Small intestine (tissue), 16 donors: ENCODE measurements at places on chromosomes 13 and 19. TPM values are rescaled to one million over a fixed set of nuclear protein-coding genes. Genes with fewer than 3 reads are reported as not detected.

- H3K4me3 ChIP-seq, result no peak overlapping the region
- no peaks in the 10 kb centered on the region for H3K27me3 ChIP-seq
- no peak overlapping the region for H3K27ac ChIP-seq
- DNase-seq, result no peak
- no peaks in the 10 kb centered on the region for H3K4me1 ChIP-seq
- no peaks in the 10 kb centered on the region for H3K36me3 ChIP-seq
These were observed 17.1 kb downstream of the SHISA7 start for GRCh38 chr19:55426042-55426441.

Gene CSNK1G2
- 31.3 TPM for polyA plus RNA-seq

Gene OVOL3
- polyA plus RNA-seq, result not detected

- H3K36me3 ChIP-seq, result no peaks in the 10 kb centered on the region
- no peaks in the 10 kb centered on the region for H3K4me1 ChIP-seq
- H3K4me3 ChIP-seq, result no peak overlapping the region
- H3K27me3 ChIP-seq, result no peaks in the 10 kb centered on the region
- no peak for DNase-seq
These were observed 32.5 kb downstream of the CILP2 start for GRCh38 chr19:19570571-19570970.

Gene ZNF225
- polyA plus RNA-seq, result 6.6 TPM

Gene UPK1A
- not detected for polyA plus RNA-seq

DNA sequence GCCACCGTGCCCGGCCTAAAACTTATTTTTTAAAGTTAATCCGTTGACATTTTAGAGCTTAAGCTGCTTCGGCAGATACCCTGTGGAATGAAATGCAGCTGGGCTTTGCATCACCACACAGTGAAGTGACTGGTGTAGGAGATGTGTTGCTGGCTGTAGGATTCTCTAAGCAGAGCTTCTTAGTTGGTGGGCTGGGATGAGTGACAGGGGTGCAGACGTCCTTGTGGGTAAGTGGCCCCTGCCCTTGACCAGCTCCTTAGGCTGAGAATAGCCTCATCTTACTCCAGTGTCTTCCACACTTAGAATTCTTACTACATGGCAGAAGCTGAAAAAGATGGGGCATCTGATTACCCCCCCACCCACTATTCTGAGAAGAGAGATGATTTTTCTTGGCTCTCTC is 11.6 kb downstream of the GATAD2A start:
- no peaks in the 10 kb centered on the region for H3K27me3 ChIP-seq
- no peak overlapping the region for H3K27ac ChIP-seq
- H3K4me1 ChIP-seq, result peaks cover 5% of the 10 kb centered on the region
- H3K4me3 ChIP-seq, result no peak overlapping the region

GRCh38 chr19:42270346-42271044 is 1.4 kb downstream of the CIC start:
- H3K27ac ChIP-seq, result peak overlapping the region; percentile 91
- no peaks in the 10 kb centered on the region for H3K4me1 ChIP-seq
- H3K27me3 ChIP-seq, result no peaks in the 10 kb centered on the region

Gene ONECUT3
- 0.07 TPM for polyA plus RNA-seq

DNA sequence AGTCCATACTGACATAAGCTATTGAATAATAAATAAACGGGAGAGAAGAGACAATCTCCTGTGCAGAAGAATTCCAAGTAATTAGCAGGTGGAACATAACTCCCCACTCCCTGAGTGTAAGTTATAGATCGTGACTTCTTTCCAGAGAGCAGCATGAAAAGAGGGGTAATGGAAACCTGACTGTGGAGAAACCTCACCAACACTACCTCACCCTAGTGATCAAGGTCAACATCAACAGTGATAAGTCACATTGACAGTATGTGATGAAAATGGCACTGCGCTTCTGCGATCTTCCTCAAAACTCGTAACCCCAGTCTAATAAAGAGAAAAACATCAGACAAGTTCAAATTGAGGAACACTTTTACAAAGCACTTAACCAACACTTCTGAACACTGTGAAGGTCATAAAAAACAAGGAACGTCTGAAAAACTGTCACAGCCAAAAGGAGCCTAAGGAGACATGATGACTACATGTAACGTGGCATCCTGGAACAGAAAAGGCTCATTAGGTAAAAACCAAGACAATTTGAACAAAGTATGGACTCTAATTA is 19.8 kb downstream of the CAB39L start:
- H3K27me3 ChIP-seq, result no peaks in the 10 kb centered on the region
- H3K36me3 ChIP-seq, result no peaks in the 10 kb centered on the region
- H3K27ac ChIP-seq, result no peak overlapping the region
- H3K4me3 ChIP-seq, result no peak overlapping the region

Gene ZNF491
- polyA plus RNA-seq, result 1.9 TPM

DNA sequence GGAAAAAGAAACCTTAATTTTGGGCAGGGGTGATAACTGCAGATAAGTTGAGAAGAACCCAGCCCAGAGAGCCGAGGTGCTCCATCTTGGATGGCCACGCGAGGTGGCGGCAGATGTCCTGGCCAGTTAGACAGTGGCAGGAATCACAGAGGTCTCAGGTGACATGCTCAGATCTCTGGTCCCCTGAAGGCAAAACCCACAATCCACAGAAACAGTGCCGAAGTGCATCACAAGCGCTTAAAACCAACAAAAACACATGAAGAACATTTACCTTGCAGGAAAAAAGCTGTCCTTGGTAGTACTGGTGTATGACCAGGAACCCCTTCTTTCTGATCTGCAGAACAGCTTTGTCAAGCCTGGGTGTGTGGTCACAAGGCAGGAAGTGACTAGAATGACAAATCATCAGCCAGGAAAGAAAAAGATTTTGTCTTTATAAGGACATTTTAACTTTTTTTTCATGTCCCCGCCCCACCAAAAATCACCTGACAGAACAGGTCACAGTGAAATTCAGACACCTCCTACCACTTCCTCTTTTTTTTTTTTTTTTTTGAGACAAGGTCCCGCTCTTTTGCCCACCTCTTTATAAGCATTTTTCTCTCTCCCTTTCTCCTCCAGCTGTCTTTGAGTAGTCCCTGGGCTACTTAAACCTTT is at the start of gene LCP1:
TSS of gene LCP1 (minus strand) at position 338 of the 651 bp plus-strand sequence. CDS start 22,515 bp downstream, outside the sequence.
- H3K36me3 ChIP-seq, result no peaks in the 10 kb centered on the region
- peak; percentile 75 for DNase-seq

GRCh38 chr19:418761-419671 is 10.1 kb upstream of the C2CD4C start:
- H3K4me3 ChIP-seq, result no peak overlapping the region
- no peaks in the 10 kb centered on the region for H3K4me1 ChIP-seq
- H3K27me3 ChIP-seq, result no peaks in the 10 kb centered on the region

- H3K4me3 ChIP-seq, result peak overlapping the region; percentile 25
- peaks cover 28% of the 10 kb centered on the region for H3K36me3 ChIP-seq
- H3K27ac ChIP-seq, result no peak overlapping the region
- DNase-seq, result no peak
- no peaks in the 10 kb centered on the region for H3K4me1 ChIP-seq
These were observed 1.2 kb downstream of the INAFM1 start for GRCh38 chr19:47275791-47276461.
